Stimulated activated CD8-positive, alpha-beta memory T cell treated with anti-CD3 and anti-CD28 coated beads, Interleukin-15, amount 100 ng/mL, for 24 hours (primary cell): ENCODE measurements at places on chromosomes 1 and 21.

- peak; percentile 43 for DNase-seq
Observed at GRCh38 chr1:230109895-230110667, 43.0 kb downstream of the GALNT2 start.

- DNase-seq = no peak
Observed at GRCh38 chr1:2593251-2593878, 6.8 kb downstream of the PRXL2B start.

DNA sequence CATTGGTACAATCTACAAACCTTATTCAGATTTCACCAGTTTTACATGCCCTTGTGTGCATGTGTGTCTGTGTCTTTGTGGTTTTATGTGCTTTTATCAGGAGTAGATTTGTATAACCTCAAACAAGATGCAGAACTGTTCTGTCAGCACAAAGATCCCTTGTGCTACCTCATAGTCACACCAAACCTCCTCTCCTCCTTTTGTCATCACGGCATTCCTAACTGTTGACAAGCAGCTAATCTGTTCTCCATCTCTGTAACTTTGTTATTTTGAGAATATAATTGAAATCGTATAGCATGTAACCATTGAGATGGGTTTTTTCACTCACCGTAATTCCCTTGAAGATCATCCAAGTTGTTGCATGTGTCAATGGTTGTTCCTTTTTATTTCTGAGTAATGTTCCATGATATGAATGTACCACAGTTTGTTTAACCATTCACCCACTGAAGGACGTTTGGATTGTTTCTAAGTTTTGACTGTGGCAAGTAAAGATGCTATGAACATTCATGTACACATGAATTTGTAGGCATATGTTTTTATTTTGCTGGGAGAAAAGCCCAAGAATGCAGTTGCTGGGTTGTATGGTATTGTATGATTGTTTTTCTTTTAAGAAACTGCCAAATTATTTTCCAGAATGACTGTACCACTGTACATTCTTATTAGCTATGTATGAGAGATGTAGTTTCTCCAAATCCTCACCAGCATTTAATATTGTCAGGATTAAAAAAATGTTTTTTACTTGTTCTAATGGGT, 78.1 kb upstream of the B3GALT2 start:
- DNase-seq = no peak

DNA sequence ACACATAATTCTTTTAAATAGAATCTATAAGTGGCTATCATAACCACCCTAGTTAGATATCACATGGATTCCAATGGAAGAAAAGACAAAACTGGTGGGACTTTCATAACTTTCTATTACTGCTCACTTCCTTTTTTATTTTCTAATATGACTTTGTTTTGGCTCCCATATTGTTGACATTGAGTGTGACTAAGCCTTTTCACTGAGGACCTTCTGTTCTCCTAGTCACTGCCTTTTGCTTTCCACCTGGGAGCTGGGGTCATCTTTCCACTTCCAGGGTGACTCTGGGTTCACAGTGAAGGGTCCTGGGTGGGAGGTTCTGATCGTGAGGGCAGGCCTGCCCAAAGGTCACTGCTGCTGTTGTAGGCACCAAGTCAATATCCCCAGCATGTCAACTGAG, 275.8 kb downstream of the TGFB2 start:
- no peak for DNase-seq

DNA sequence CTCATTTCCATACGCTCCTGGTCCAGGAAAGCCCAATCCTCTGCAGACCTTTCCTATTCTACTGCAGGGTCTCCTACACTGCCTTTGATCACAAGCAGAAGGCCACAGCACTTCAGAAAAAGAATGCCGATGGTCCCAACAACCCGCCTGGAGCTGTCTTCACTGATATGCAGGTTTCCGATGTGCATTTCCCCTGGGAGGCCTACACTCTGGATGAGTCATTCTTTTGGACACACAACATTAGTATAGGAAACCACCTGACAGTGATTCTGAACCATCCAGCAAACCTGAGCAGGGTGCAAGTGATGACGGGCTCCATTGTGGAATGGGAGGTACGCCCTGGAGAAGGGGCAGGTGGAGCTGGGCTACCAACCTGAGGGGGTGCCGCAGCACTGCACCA, 15.0 kb downstream of the PCAT6 start:
- DNase-seq = no peak

DNA sequence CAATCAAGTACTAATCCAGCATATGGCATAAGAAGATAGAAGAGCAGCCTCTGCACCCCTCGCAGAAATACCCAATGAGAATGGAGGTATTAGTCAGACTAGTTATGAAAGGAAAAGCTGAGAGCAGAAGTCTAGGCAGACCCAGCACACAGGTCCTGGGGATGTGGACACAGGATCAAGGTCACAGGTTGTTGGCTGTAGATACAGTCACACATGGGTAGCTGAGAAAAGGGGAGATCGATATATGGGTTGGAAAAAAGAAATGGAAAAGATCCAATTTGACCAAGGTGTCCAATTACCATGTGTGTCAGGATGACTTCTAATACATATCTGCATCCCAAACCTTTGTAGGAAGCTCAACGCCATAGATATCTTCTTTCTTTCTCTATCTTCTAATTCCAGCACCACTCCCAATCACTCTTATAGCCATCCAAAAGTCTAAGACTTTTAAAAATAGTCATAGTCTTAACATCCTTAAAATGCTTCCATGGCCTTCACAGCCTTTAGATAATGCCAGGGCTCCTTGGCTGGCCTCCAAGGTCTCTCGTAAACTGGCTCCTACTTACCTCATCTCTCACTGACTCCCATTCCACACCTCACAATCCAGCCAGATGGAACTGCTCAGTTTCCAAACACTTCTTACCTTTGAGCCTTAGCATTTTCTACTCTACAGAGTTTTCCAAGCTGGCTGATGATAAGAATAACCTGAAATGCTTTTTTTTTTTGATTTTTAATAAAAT, 8.3 kb upstream of the ZC3H11B start:
- no peak for DNase-seq
